NCI-H774 (cell line): ENCODE measurements at places on chromosomes 6 and 20.

- no peak for DNase-seq
These were observed 228.6 kb downstream of the PREX1 start for GRCh38 chr20:48599106-48599747.

GRCh38 chr20:52814371-52814770, 157.8 kb upstream of the TSHZ2 start:
- DNase-seq, result no peak

DNA sequence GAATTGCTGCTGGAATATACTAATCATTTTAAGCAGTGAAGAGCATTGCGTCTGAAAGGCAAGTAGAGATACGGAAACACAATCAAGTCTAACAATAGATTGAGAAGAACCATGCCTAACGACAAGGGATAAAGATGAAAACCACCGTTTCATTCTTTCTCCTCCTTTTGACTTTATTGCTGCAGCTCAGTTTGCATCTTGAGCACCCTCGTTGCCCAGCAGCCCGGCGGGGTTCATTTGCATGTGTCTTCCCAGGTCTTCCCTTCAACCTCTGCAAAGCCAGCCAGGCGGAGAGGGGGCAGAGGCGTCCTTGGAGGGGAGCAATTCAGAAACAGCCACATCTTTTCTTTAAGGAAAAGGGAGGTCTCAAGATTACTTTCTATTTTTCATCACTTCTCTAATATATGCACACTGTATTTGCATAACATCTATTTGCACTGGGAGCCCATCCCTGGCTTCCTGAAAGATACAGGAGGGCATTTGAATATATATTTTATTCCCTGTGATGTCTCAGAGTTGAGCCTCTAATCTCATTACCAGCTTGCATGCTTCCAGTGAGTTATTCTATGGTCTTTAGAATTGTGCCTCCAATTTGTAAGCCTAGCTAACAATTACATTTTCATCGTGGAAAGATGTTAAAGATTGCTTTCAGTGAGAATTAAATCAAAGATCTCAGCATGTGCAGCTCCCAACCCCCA, 18.7 kb upstream of the PXDC1 start:
- no peak for DNase-seq

DNA sequence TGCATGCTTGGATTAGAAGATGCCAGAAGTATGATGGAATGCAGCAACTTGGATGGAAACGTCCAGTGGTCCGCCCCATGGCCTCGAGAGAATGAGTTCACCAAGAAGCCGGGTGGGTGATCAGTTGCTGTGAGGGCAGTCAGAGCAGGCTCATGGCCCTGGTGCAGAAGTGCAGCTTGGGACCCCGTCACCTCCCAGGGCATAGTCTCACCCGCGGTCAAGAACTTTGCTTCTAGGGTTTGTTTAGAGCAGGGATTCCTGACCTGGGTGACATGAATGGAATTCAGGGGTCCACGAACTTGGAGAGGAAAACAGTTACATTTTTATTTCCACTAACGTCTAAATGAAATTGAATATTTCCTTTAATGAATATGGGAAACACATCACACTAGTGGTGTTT, 216.5 kb upstream of the SNX9 start:
- no peak for DNase-seq

- no peak for DNase-seq
These were observed 42.1 kb downstream of the SLC52A3 start for GRCh38 chr20:726160-726559.

GRCh38 chr6:19083801-19084200, 696.7 kb downstream of the RNF144B start:
- DNase-seq, result no peak

DNA sequence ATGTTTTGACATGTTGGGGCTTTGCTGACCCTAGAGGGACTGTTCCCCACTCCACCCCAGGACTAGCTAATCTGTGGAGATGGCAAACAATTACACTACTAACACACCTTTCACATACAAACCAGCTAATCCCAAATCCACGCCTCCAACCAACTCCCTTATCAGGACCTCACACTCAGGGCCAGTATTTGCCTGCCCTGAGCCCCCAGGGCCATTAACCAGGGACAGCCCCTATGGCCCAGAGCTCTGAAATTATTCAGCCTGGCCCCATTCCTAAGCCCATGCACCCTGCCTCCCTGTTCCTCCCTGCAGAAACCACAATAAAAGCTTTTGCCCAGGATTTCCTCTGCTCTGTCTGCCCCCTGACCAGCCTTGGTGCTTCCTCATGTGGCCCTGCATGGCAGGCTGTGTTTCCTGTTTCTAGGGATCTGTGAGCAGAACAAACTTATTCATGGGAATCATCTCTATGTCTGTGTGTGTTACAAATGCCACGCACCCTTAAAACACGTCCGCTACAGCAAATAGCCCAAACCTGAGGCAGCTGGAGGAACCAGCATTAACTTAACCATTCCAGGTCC, 121.2 kb downstream of the PXDC1 start:
- no peak for DNase-seq
